ENCODE measurements at places on chromosomes 2 and 18. TPM values are rescaled to one million over a fixed set of nuclear protein-coding genes. Genes with fewer than 3 reads are reported as not detected.

DNA sequence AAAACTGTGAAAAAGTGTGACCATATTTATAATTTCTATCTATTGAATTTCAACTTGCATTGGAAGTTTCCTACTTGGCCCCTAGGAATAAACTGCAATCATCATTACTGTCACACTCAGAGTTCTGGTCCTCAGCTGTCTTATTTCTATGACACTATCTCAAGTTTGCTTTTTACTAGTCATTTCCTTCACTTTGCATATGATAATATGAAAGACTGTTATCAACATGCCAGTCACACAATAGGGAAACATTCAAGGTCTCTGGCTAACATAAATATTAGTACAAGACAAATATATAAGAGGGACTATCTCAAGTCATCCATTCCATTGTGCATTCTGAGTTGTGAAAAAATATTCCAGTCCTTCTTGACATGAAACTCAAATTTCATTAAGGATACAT, 28.7 kb downstream of the DNAH6 start:
- H3K36me3 ChIP-seq: no peaks in the 10 kb centered on the region
- no peak overlapping the region for H3K4me3 ChIP-seq
- H3K4me1 ChIP-seq: no peaks in the 10 kb centered on the region
- H3K27ac ChIP-seq: no peak overlapping the region

DNA sequence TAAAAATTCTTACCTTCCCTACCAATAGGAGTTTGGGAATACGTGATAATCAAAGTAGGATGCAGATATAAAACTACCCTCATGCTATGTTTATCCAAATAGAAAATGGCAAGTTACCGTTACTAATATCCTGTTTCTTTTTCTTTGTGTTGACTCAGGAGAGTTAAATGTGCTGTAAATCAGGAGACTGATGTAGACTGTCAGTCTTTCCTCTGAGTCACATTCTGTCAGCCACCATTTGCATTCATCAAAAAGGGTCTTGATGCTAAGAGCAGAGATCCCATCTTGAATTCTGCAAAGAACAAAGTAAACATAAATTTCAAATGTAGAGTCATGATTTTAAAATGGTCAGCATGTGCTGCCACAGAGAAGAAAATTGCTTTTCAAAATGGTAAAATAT, 712.8 kb downstream of the SOCS6 start:
- no peaks in the 10 kb centered on the region for H3K27me3 ChIP-seq
- H3K4me3 ChIP-seq: no peak overlapping the region
- DNase-seq: no peak
- no peak overlapping the region for H3K27ac ChIP-seq
- H3K36me3 ChIP-seq: no peaks in the 10 kb centered on the region

Gene MGAT4A
- 23.5 TPM for polyA plus RNA-seq

DNA sequence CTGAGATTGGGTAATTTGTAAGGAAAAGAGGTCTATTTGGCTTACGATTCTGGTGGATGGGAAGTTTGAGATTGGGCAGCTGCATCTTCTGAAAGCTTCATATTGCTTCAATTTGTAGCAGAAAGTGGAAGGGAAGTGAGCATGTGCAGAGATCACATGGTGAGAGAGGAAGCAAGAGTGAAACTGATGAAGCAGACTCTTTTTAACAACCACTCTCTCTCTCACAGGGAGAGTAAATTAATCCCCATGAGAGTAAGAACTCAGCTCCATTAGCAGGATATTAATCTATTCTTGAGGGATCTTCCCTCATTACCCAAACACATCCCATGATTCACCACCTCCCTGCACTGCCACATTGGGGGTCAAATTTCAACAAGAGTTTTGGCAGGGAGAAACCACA, 298.5 kb upstream of the CELF4 start:
- no peak for DNase-seq
- H3K27ac ChIP-seq: no peak overlapping the region
- no peaks in the 10 kb centered on the region for H3K27me3 ChIP-seq

GRCh38 chr18:48923746-48924629, 26.8 kb downstream of the SMAD7 start:
- no peaks in the 10 kb centered on the region for H3K27me3 ChIP-seq
- H3K4me3 ChIP-seq: no peak overlapping the region
- peak; percentile 84 for DNase-seq
- H3K4me1 ChIP-seq: peaks cover 69% of the 10 kb centered on the region

DNA sequence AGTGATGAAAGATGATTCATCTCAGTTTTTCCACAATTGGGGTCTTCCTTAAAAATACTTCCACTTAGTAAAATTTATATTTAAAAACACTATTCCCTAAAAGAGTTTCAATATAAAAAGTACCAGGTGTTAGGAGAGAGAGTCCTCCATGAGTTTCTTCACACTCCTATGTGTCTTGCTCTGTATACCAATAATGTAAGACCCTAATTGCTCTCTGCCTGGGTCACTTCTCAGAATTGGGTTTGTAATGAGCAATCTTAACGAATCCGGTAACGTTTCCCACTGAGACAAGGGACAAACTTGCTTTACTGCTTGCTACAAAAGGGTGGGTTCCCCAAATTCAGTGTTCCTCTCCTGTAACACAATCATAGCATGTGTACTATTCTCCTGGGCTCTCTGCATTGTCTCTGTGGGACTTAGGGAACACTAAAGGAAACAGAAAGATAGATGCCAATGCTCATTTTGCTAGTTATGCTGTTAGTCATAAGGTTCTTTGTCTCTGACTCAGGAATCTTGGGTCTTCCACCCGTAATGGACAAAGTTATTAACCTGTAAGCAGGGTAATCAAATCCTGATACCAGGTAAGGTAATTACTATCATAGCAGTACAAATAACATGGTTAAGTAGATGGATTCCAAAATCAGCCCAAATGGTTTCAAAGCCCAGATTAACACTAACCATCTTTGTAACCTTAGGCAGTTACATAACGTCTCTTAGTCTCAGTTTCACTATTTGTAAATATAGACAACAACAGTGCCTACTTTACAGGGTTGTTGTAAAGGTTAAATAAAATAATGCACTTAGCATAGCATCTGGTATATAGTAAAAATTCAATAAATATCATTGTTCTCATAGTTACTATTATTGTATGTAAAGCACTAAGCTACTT, 46.3 kb downstream of the ITSN2 start:
- peaks cover 18% of the 10 kb centered on the region for H3K36me3 ChIP-seq
- no peak overlapping the region for H3K27ac ChIP-seq
- no peaks in the 10 kb centered on the region for H3K27me3 ChIP-seq
- no peak overlapping the region for H3K4me3 ChIP-seq
- peaks cover 4% of the 10 kb centered on the region for H3K4me1 ChIP-seq
